ENCODE measurements at places on chromosomes 11 and 22.
A peak's percentile ranks its signal among the peaks of the same experiment; 100 is the strongest.

GRCh38 chr11:132111838-132112237, 741.4 kb downstream of the NTM start:
- no peak for DNase-seq

GRCh38 chr11:133778161-133778560, 67.2 kb downstream of the SPATA19 start:
- DNase-seq = no peak

DNA sequence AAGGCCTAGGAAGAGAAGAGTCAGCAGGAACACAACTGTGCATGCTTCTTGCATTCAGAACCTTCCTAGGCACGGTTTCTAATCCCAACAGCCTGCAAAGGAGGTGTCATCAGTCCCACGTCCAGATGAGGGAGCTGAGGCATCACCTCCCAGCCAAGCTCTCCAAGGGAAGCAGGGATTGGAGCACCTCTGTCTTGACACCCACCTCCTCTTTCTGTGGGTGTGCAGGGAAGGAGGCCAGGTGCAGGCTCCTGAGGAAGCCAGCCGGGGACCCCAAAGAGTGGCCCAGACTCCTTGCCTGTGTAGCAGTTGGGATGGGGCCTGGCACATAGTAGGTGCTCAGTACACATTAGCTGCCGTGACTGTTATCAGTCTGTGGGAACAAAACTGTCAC, 2.0 kb downstream of the PNPLA5 start:
- DNase-seq = no peak

DNA sequence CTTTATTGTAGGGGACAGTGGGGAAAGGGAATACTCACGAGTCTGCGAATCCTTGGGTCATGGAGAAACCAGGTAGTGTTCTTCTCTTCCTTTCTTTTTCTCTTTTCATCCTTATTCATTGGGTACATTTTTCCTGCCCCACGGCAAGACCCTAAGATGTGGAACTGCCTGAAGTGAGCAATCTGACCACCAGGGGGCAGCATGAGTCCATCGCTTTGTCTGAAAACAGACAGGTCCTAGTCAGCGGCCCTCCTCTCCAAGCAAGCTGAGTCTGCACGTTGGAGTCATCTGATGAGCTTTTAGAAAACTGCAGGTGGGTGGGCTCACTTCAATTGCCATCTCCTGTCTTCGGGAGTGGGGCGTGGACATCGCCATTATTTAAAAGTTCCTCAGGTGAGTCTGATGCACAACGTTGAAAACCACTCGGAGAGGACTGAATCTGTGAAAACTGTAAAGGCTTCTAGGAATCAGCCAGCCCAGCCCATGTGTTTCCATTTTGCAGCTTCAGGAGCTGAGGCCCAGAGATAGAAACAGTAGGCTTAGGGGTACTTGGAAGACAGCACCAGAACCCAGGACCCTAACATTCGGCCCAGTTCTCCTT, 34.0 kb upstream of the FBXO3 start:
- DNase-seq = peak; percentile 69

- no peak for DNase-seq
Observed at GRCh38 chr11:47606731-47607130, 12.5 kb upstream of the C1QTNF4 start.

DNA sequence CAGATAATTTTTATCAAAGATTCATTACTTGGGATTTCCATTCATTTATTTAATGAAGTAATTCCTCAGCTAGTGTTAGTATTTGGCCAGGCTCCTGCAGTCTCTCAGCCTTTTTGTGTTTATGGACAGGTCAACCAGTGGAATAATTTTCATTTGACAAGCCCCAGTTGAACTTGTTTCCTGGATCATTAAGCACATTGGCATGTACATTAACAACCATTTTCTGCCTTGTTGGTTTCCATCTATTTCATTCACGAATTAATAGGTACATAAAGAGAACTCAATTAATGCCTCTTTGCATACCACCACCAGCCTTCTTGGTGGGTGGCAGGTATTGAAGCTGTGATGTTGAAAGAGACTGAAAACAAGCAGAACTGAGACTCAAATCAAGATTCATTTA, 745.2 kb downstream of the KCNA4 start:
- DNase-seq = no peak

GRCh38 chr11:4830346-4830745, 9.2 kb downstream of the OR51F2 start:
- DNase-seq = no peak

- no peak for DNase-seq
Observed at GRCh38 chr11:40384991-40385390, 1074.5 kb downstream of the LRRC4C start.
